ENCODE measurements at places on chromosomes 2 and 18.
A peak's percentile ranks its signal among the peaks of the same experiment; 100 is the strongest.

GRCh38 chr2:146917431-146918042, 927.3 kb upstream of the ACVR2A start:
- DNase-seq, result no peak

DNA sequence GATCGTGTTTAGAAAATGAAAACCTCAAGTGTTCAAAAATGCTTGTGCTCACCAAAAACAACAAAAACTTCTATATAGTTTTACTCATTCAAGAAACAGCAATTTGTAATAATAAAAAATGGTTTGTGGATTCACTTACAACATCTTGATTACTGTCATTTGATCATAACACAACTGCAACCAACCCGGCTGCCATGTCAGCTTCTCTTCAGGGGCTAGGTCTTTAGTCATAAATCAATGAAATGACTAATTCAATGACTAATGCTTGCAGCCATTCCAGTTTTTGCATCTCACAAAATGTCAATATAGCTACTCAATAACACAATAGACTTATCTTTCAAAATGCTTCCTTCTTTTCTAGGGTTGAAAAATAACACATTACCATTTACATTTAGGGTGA, 128.0 kb downstream of the OLA1 start:
- peak; percentile 37 for DNase-seq

GRCh38 chr2:40450796-40451430, 977 bp downstream of the SLC8A1 start:
- peak; percentile 50 for DNase-seq

DNA sequence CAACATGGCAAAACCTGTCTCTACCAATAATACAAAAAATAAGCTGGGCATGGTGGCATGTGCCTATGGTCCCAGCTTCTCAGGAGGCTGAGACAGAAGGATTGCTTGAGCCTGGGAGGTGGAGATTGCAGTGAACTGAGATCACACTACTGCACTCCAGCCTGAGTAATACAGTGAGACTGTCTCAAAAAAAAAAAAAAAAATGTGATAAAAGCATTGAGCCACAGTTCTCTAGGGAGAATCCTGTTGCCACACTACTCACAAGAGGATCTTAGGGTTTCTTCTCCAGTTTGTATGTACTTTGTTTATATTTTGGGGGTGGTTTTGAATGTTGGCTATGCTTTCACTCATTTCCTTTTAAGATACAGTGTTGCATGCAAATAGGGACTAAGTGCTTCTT, 62.0 kb downstream of the TMEM185B start:
- DNase-seq, result peak; percentile 9

DNA sequence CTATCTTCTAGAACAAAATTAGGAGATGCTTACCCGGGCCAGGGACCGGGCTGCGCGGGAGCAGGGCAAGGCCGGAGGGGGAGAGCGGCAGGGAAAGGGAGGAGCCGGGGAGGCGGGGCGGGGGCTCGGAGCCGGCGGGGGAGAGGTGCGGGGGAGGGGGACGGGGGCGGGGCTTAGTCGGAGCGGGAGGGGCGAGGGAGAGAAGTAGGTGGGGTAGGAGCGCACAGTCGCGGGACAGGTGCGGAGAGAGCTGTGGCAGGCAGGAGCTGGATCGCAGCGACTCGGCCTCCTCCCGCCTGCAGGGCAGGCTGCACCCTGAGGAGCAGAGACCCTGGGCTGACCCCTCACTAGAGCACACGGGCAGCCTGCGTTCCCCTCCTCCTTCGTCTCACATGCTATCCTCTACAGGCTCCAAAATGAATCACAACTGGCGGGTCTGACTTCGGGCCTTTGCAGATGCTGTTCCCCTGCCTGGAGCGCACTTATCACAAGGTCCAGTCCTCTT, 290.3 kb downstream of the CELF4 start:
- DNase-seq, result no peak

- peak; percentile 65 for DNase-seq
Observed at GRCh38 chr18:28086670-28087552, 90.0 kb downstream of the CDH2 start.

- peak; percentile 24 for DNase-seq
Observed at GRCh38 chr2:179264368-179265081, at the start of gene SESTD1. SESTD1 (minus strand) TSS chr2:179264832; CDS start chr2:179191841, 72,991 bp downstream.

DNA sequence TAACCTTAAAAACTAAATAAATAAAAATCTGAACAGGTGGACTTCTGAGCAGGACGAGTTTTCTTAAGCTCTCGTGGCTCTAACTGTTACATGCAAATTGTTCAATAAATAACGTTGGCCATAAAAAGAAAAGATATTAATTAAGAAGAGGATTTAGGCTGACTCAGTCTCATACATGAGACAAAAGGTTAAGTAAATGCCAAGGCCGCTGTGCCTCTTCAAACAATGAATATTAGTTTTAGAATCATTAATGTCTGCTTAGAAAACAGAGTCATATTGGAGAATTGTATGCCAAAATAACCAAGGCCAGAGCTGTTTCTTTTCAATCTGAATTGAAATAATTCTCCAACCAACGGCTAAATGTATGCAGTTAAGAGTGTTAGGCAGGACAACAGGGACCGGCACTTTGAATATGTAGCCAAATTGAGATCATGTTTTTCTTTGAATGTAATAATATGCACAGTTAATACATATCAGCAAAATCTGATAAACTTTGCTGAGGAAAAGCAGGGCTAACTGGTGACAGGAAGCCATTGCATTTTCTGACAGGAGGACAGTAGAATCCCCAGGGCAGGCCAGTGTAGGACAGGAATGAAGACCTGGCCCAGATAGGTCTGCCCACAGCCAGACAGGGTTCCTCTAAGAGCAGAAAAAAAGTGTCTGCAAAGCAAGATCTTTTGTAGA, 1041.4 kb upstream of the FANCL start:
- no peak for DNase-seq

- DNase-seq, result peak; percentile 45
Observed at GRCh38 chr2:143716522-143716921, 587.3 kb downstream of the ARHGAP15 start.

DNA sequence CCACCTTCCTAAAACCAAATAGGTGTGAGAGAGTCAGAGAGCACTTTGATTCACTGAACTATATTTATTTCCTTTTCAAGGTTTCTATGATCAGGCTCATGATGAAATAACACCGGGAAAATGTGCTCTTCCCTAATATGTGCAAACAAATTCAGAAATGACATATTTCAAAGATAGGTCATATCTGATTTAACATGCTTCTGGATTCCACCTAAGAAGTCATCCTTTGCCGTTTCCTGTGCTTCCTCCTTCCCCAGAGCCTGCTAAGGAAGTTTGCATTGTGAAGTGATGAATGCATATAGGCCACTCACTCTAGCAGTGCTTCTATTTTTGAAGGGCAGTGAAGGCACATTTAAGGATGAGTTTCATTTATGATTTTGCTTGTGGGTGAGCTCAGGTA, 327.6 kb downstream of the TDRD15 start:
- DNase-seq, result no peak

DNA sequence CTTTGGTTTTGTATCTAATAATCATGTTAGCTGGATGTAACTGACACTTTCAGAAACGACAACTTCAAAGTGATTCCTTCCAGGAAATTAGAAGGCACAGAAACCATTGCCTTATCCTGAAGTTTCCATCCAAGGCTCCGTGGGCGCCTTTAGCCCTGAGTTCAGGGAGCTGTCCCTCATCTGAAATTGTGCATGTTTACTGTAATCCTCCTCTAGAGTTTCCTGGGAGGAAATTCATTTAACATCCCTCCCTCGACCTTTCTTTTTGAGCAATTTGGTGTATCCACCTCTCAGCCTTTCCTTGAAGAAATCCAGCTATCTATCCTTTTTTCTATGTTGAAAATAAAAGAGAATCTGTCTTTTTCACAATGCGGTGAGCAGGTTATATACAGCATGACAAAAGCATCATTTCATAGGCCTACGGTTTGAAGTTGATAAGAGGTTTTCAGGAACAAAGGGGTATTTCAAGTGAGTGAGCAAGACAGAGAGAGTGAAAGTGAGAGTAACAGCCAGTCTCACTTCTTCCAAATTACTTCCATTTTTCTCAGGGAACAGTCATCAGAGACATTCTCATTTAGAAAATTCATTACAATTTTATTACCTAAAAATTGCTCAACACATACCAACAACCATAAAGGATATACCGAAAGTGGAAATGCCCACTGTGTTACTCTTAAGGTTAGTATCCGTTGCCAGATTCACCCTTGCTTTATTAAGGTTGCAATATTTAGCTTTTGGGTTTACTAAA, 167.3 kb downstream of the MREG start:
- DNase-seq, result no peak

DNA sequence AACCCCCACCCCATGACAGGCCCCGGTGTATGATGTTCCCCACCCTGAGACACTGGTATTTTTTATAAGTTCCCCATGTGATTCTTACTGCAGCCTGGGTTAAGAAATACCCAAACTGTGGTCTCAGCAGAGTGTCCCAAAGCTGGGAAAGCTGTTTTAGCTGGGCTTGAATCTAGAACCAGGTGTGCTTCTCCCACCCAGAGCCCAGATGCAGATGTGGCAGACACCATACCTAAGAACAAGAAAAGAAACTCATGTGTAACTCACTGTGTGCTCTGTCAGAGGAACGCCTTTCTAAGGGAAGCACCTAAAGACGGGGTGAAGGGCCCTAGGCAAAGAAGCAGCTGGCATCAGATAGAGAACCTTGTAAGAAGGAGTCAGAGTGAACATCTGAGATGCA, 23.9 kb downstream of the DOK1 start:
- DNase-seq, result no peak

DNA sequence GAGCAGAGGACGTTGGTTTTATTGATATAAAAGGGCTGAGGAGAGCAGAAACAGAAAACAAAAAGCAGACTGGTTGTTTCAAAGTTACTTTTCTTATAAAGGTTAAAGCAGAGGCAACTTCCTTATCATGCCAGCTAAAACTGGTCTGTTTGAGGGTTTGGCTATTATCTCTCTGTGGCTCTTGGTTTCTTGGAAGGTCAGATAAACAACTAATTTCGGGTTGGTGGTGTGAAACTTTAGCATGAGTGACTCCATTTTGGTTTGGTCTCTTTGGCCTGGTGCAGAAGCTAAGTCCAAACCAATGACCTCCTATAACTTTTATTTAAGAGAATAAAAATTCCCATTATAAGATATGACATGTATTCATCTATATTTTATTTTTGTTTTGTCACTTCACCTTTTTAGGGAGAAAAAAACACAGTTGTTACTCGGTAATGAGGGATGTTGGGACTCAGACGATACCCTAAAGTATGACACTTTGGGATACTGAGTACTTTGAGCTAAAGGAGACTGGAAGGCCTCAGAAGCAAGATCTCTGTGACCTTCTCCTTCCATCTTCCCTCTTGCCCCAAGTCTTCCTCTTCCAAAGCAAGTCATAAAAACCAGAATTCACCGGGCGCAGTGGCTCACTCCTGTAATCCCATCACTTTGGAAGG, 23.3 kb downstream of the TNFAIP6 start:
- no peak for DNase-seq

- no peak for DNase-seq
Observed at GRCh38 chr2:239807568-239807967, 217.6 kb downstream of the NDUFA10 start.

- no peak for DNase-seq
Observed at GRCh38 chr2:26451700-26452099, 26.2 kb downstream of the OTOF start.

- no peak for DNase-seq
Observed at GRCh38 chr2:101658387-101658786, 39.1 kb upstream of the MAP4K4 start.

- no peak for DNase-seq
Observed at GRCh38 chr2:185463481-185463880, 275.1 kb upstream of the FSIP2 start.

- no peak for DNase-seq
Observed at GRCh38 chr2:149744865-149745264, 157.3 kb upstream of the MMADHC start.

DNA sequence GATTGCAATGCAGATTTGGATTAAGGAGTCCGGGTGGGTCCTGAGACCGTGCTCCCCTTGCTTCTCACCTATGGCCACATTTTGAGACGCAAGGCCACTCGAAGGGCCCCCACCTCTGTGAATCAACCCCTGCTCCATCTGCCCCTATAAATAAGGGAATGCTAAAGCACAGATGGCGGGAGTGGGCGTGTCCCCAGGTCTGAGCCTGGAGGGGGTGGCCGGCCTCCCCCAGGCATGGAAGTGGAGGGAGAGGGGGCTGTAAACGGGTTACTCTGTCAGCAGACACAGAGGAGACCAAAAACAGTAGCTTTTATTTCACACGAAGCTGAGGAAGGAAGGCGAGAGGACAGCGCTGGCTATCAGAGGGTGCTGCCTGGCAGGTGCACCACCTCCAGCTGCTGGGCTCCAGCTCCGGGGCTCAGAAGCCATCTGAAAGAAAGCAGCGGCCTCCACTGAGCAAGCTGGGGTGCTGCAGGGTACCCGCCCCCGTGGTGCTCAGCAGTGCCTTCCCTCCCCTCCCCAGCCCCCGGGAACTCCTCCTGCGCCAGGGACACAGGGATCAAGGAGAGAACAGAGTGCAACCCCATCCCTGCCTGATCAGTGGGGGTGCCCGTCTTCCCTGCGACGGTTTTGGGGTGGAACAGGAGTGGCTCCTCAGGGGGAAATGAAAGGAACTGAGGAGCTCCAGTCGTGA, 56.7 kb upstream of the RAB6C start:
- DNase-seq, result no peak

GRCh38 chr18:58536202-58536516, 92.7 kb downstream of the ALPK2 start:
- no peak for DNase-seq

GRCh38 chr2:121350402-121350775, 65.4 kb upstream of the TFCP2L1 start:
- DNase-seq, result no peak

DNA sequence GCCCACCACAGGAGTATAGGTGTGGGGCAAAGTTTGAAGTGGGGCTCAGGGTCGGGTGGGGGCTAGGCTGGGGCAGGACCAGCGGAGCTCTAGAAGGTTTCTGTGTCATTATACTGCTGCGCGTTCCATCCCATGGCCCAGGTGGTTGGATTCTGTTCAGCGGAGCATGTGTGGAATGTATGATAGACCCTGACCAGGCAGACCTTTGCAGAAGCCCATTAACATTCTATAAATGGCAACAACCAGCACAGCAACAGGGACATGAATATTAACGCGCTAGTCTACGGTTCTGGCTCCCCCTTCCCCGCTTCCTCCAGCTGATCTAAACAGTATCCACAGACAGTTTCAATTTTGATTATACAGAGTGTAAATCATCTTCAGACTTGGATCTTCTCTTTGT, 4.1 kb upstream of the PRKCE start:
- DNase-seq, result no peak

DNA sequence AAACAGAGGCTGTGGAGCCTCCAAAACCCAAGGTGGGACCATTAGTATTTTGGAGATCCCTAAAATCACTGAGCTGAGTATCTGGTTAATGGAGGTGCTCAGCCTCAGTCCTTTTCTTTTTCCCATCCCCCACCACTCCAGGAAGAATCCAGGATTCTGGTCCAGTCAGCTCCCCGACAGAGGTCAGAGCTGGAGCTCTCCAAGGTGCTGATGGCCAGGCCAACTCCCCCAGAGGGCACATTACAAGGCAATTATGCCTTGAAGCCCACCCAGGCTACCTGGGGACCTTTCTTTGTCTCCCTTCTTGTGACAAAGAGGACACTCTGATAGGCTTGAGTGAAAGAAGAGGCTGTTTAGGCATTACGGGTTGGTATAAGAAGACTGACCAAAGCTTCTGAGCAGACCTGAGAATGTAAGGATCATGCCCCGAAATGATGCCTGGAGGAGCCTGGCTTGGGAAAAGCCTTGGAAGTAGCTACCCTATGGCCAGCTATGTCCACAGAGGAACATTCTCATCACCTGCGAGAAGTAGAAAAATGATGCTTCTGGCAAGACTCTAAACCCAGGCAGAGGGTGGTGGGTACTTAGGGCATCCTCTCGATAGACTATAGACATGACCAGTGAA, 102.5 kb upstream of the LDAH start:
- DNase-seq, result no peak

- DNase-seq, result no peak
Observed at GRCh38 chr18:63787673-63788072, 12.5 kb downstream of the SERPINB7 start.

GRCh38 chr2:234487356-234487755, 9.5 kb downstream of the ARL4C start:
- DNase-seq, result no peak

Data from stromal cell of bone marrow (primary cell).